CD4-positive, alpha-beta T cell (primary cell): ENCODE measurements at places on chromosomes 7 and 10.

GRCh38 chr7:95688931-95689495, 83.3 kb upstream of the DYNC1I1 start:
- DNase-seq = no peak

DNA sequence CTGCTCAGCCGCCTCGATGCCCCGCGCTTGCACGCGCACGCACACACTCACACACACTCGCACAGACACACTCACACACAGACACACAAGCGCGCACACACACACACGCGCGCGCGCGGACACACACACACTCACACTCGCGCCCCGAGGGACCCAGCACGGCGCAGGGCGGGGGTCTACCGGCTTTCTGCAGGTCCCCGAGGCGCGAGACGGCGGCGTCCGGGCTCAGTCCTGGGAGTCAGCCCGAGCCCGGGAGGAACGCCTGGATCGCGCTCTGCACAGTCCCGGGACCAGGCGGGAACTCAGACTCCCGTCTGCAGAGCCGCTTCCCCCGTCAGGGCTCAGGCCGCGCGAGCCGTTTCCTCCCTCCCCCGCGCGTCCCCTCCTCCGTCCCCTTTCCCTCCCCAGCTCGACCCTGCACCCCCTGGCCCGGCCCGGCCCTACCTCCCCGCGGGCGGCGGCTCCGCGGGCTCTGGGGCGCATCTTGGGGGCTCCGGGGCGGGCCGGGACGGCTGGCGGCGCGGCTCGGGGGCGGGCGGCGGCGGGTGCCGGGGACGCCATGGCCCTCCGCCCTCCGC, 464 bp downstream of the DENND2A start:
- no peak for DNase-seq

- no peak for DNase-seq
These were observed 179.5 kb upstream of the PHF14 start for GRCh38 chr7:10793995-10794775.

GRCh38 chr7:140967438-140967837, 42.7 kb upstream of the BRAF start:
- no peak for DNase-seq

DNA sequence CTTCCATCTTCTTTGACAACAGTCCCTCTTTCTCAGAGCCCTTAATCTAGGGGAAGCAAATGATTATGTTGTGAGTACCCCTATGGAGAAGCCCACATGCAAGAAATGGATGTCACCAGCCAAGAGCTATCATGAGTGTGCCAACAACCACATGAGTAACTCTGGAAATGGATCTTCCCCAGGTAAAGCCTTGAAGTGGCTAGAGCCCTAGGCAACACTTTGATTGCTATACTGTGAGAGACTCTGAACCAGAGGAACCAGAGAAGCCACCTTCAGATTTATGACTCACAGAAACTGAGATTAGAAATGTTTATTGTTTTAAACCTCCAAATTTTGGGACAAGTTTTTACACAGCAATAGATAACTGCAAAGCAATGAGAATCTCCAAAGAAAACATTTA, 60.9 kb upstream of the COL1A2 start:
- no peak for DNase-seq

- no peak for DNase-seq
These were observed 1.0 kb downstream of the POLM start for GRCh38 chr7:44081266-44081748.

GRCh38 chr10:4068629-4069028, 283.6 kb upstream of the KLF6 start:
- no peak for DNase-seq

GRCh38 chr10:27457261-27457945, 46.7 kb upstream of the RAB18 start:
- DNase-seq = no peak

- no peak for DNase-seq
These were observed 462.9 kb upstream of the ZMIZ1 start for GRCh38 chr10:78605800-78606350.

- no peak for DNase-seq
These were observed 266.3 kb downstream of the RPS24 start for GRCh38 chr10:78299851-78300468.

DNA sequence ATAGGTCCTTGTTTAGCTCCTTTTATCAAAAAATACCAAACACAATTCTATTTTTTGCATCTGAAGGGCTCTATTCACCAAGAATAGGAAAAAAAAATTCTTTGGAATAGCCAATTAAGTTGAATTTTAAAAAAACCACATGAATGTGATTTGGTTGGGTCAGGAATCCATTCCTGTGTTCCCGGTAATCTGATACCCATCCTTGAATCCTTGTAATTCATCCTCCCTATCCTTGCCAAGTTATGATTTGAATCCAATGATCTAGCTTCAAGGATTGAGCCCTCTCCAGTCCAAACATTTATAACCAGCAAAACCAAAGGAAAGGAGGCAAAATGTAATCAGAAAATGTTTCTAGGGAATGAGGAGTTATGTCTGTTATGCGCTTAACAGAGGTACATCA, 86.6 kb downstream of the CFAP58 start:
- DNase-seq = no peak

- DNase-seq = no peak
These were observed 44.5 kb upstream of the HSPB1 start for GRCh38 chr7:76257973-76258372.

- no peak for DNase-seq
These were observed 115.2 kb upstream of the SFMBT2 start for GRCh38 chr10:7526017-7526400.

- DNase-seq = no peak
These were observed 1.1 kb downstream of the ZNF777 start for GRCh38 chr7:149459540-149460452.

DNA sequence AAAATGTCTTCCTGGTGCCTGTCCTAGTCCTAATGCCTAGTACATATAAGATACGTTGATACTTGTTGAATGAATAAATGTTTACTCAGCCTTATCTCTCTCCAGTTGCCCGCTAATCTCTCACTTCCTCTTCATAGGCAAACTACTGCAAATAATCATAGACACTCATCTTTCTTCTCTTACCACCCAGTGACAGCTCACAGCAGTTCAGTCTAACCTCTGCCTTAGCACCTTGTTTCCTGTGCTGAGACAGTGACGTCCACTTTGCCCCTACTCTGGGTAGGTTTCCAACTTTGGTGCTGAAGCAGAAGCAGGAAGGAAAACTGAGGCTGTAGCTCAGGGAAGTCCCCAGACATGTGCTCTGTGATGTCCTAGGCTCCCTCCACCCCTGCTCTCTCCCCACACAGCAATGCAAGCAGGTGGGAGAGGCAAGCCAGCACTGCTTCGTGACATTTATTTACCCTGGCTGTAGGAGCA, 45.5 kb upstream of the RHOBTB1 start:
- DNase-seq = no peak

GRCh38 chr10:96606216-96606615, 19.4 kb upstream of the TM9SF3 start:
- no peak for DNase-seq

DNA sequence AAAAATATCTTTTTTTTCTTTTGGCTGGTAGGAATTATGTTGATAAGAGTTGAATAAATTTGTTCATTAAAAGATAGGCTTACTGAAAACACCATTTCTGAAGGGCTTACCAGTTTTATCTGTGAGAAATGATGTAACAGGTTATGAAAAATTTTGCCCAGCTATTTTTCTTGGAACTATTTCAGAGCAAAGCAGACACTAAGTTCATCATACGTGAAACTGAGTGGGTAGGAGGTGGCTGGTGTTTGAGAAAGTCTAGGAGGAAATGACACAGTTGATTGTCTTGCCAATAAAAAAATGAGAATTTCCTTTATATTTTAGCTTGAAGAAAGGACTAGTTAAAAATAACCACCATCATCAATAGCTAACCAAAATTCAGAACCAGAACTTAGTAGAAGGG, 6.2 kb upstream of the MRC1 start:
- no peak for DNase-seq

DNA sequence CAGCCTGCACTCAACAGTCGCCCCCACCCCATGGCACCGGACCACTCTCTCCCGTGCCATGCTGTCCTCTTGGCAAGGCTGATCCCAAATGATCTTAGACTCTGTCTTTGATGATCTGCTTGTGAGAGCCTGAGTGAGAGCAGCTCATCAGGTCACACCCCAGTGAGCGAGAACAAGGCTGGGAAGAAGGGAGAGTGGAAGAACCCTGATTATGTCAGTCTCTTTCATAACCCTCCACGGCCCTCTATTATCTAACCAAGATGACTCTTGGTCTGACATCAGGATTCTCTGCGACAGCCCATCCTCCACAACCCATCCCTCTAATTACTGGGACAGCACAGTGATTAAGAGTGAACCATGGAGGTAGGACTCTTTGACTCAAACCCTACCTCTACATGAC, 53.1 kb upstream of the C7orf33 start:
- DNase-seq = no peak

DNA sequence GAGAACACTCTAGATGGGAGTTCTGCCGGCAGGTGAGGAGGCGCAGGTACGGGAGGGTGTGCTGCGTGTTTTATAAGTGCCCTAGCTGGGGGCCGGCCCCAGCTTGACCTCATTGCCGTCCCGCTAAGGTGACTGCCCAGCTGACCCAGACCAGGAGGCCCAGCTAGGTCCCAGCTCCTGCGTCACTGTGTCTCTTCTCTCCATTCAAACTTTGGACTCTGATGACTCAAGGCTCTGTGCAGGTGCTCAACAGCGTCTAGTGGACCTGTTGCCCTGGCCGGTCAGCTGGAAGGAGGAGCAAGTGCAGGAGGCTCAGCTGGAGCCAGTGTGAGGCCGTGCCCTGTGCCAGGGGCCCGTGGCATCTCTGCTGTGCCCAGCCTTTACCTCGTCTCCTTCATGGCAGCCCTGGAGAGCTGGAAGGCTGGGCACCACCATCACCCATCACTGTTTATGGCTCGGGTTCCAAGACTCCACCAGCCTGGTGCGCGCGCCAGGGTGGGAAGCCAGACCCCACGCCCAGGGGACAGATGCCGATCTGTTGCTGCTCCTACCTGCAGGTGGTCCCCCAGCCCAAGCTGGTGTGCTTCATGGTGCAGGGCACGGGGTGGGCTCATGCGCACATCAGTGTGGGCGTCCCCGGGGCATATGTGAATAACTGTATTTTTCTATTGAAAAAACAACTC, 14.6 kb downstream of the LHPP start:
- no peak for DNase-seq

GRCh38 chr7:125424721-125425120, 495.1 kb upstream of the POT1 start:
- no peak for DNase-seq

DNA sequence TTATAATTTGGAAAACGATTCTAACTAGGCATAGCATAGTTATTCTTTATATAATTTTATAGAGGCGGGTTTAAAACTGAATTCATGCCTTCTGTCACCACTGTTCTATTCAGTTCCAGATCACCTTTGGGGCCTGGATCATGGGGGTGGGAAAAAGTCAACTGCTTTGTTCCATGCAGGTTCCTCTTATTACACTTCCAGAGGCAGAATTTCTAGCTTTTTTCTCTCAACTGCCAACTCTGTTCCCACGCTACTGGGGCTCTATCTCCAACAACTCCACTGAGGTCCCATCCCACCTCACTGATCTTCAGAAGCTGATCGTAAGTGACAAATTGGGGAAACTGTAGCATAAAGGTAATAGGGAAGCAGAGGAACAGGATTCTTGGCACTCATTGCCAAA, 283.6 kb upstream of the IMMP2L start:
- DNase-seq = no peak

DNA sequence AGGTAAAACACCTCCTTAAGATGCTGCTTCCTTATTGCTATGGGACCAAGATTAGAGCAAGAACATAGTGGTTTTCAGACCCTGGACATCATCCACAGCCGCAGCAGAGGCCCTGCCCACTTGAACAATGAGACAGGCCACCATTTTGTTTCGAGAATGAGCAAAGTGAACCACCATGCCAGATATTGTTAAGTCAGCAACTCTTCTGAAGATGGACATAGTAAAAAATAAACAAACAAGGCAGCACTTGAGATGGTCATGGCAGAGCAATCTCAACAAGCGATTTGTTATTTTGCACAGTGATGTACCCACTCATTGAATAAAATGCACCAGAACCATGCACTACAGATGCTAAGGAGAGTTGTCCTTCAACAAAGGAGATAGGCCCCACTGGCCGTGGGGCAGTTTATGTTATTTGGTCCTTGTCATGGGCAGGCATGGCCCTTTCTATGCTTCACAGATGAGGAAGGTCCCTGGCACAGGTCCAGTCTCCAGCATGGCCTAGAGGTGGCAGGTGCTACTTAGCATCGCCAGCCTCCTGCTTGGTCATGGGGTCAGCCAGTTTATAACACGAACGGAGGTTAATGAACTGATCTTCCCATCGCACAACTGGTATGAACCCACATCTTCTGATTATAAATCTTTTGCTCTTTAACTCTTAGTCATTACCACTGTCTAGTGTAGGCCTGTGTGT, 44.1 kb downstream of the IKZF1 start:
- no peak for DNase-seq

- no peak for DNase-seq
These were observed 13.6 kb downstream of the TSPAN15 start for GRCh38 chr10:69464801-69465401.

DNA sequence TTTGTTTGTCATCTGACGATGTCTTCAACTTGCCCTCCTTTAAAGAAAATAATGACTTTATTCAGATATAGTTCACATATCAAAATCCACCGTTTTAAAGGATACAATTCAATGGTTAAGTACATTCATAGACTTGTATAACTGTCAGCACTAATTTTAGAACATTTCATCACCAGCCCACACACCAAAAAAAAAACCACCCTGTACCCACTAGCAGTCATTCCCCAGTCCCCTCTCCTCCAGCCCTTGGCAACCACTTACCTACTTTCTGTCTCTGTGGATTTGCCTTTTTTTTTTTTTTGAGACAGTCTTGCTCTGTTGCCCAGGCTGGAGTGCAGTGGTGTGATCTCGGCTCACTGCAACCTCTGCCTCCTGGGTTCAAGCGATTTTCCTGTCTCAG, 5.3 kb upstream of the HILPDA start:
- DNase-seq = no peak

DNA sequence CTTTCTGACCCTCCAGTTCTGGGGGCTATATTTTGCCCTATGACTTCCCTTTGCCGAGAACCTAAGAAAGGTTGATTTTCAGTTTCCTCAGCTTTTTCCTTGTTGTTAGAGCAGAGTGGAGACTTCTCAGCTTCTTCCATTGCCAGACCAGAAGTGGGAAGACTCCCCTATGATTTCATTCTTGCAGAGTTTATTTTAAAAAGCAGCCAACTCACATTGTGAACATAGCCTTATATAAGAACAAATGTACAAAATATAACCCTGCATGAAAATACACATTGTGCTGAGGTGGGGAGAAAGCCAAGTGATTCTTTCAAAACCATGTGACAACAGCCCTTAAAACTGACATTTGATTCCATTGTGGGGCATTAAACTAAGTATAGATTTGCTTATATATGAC, 33.8 kb upstream of the FZD8 start:
- no peak for DNase-seq
